Activated CD4-positive, alpha-beta T cell treated with anti-CD3 and anti-CD28 coated beads, Interleukin-2, amount 50 U/mL, for 24 hours (primary cell): ENCODE measurements at places on chromosomes 1 and 21.

GRCh38 chr1:72846476-72847278 lies 564.3 kb upstream of the NEGR1 start:
- DNase-seq = no peak

GRCh38 chr1:168473126-168473525 lies 70.7 kb downstream of the XCL2 start:
- DNase-seq = no peak

GRCh38 chr1:167991546-167991945 lies 54.7 kb upstream of the MPC2 start:
- no peak for DNase-seq

GRCh38 chr1:206464456-206464964 lies 5.8 kb upstream of the IKBKE start:
- DNase-seq = no peak

- no peak for DNase-seq
These were observed 228.5 kb downstream of the LRRC40 start for GRCh38 chr1:69976896-69977295.

DNA sequence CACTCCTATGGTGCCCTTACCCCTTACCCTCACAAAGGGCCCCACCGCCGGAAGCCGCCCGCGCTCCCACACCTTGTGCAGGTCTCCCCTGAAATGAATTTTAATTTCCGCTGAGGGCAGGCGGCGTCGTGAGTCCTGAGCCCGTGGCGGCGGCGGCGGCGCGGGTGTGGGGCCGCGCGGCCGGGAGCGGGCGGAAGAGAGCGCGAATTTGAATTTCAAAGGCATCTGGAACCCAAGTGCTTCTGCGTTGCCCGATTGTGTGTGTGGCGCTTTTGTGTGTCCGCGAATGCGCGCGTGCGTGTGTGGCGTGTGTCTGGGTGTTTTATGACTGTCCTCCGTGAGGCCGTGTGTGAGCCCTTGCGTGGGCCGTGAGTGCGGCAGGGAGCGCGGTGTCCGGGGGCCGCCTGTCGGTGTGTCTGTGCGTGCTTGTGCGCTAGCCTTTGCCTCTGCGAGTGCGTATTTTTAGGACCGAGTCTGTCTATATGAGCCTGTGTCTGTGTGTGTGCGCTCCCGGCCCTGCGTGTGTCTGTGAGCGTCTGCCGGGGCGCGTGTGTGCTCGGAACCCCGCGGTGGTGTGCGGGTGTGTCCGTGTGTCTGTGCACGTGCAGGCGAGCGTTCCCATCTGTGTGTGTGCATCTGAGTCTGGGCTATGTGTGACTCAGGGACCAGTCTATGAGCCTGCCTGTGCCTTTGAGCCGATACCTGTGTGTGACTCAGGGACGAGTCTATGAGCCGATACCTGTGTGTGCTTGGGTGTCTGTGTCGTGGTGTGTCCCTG lies 7.9 kb upstream of the ADGRB2 start:
- DNase-seq = peak; percentile 37

GRCh38 chr1:83499998-83500397 lies 498.9 kb downstream of the TTLL7 start:
- DNase-seq = no peak

GRCh38 chr21:8994640-8995511 lies 1526.5 kb upstream of the TPTE start:
- DNase-seq = no peak

GRCh38 chr1:94154989-94155388 lies 34.0 kb upstream of the ABCA4 start:
- DNase-seq = no peak

- no peak for DNase-seq
These were observed 27.0 kb downstream of the RUNX3 start for GRCh38 chr1:24903011-24903461.

DNA sequence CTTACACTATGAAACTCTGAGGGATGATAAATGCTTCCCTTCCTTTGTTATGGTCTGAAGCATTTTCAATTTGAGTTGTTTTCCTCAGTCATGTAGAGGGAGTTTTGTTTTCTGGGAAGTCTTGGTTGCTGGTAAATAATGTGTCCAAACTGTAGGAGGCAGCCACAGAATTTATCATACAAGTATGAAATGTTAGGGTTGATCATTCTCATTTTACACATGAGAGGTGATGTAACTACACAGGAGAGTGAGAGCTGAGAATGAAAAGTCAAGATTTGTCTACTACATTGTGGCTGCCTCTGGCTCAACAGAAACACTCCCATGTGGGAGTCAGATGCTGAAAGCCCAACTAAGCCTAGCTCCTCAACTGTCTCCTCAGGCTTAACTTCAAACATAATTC lies 182.5 kb upstream of the SGIP1 start:
- DNase-seq = no peak

DNA sequence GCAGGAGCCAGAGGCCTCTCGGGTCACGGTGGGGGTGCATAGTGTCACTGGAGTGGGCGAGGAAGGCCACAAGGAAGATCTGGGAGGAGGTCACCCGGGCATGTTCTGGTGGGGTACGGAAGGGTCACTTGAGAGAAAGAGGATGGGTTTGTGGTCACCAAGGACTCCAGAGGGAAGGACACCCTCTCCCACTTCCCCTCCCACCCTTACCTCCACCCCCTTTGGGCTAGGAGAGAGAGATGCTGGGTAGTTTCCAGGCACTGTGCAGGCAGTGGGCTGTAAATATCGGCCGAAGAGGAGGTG lies 703 bp downstream of the AMIGO1 start:
- DNase-seq = no peak
